SW 1271 (cell line): ENCODE measurements at places on chromosomes 12 and 14.

- DNase-seq = no peak
Observed at GRCh38 chr12:93002293-93003054, 73.4 kb upstream of the EEA1 start.

DNA sequence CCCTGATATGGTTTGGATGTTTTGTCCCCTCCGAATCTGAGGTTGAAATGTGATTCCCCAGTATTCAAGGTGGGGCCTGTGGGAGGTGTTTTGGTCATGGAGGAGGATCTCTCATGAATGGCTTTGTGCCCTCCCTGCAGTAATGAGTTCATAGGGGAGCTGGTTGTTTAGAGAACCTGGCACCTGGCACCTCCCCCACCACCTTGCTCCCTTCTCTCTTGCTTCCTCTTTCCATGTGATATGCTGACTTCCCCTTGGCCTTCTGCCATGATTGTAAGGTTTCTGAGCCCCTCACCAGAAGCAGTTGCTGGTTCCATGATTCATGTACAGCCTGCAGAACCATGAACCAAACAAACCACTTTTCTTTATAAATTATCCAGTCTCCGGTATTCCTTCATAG lies 32.6 kb downstream of the CD163L1 start:
- no peak for DNase-seq

DNA sequence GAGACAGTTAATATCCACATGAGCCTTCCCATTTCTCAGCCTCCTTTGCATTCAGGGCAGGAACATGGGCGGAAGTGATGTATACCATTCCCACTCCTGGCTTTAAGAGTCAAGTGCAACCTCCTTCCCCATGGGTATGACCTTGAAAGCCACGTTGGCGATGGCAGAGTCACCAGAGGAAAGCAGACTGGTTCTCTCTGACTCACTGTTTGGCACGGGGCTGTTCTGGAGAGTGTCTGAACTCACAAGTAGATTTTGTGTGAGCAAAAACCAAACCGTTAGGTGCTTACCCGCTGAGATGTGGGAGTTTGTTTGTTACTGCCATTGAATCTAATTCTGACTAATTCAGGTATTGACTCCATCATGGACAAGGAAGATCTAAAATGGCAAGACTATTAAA lies 36.7 kb upstream of the PZP start:
- DNase-seq = no peak

DNA sequence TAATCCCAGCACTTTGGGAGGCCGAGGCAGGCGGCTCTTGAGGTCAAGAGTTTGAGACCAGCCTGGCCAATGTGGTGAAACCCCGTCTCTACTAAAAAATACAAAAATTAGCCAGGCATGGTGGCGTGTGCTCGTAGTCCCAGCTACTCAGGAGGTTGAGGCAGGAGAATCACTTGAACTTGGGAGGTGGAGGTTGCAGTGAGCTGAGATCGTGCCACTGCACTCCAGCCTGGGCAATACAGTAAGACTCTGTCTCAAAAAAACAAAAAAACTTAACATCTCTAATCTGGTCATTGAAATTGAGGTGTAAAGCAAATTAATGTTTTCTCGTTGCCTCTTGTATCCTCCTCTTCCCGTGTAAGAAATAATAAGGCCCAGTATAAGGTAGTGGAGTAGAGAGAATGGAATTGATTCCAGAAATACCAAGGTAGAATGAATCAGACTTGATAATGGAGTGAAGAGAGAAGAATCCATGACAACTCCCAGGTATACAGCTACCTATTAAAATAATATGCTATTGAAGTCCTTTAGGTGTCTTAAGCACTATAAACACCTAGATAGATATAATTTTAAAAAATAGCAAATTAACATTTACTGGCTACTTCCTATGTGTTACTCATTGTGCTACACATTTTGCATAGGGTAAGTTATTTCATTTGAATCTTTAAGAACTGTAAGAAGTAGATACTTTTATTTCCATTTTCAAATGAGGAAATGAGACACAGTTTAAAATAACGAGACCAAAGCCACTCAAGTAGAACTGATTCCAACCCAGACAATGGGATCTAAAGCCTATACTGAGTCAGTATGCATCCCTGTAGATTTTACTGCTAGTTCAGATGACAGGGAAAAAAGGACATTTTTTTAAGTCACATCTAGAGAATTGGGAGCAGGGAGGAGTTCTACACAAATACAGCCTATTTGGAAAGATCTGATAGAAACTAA lies 23.2 kb downstream of the RAP1B start:
- no peak for DNase-seq

- no peak for DNase-seq
Observed at GRCh38 chr12:39959031-39959430, 146.8 kb downstream of the SLC2A13 start.

DNA sequence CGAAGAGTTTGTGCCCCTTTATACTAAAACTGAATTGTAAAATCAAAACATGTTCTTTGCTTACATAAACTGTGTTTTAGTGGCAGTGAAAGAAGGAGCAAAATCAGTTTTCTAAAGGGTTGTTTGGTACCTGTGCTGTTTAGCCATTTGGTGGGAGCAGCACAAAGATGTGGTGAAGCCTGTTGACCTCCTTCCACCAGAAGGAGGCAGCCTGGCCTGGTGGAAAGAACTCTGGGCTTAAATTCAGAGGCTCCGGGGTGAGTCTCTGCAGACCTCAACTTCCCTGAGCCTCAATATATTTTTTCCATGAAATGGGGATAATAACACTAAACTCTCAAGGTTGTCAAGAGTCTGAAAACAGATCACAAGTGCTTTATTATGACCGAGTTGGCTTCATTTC lies 502.5 kb downstream of the VRK1 start:
- DNase-seq = no peak

DNA sequence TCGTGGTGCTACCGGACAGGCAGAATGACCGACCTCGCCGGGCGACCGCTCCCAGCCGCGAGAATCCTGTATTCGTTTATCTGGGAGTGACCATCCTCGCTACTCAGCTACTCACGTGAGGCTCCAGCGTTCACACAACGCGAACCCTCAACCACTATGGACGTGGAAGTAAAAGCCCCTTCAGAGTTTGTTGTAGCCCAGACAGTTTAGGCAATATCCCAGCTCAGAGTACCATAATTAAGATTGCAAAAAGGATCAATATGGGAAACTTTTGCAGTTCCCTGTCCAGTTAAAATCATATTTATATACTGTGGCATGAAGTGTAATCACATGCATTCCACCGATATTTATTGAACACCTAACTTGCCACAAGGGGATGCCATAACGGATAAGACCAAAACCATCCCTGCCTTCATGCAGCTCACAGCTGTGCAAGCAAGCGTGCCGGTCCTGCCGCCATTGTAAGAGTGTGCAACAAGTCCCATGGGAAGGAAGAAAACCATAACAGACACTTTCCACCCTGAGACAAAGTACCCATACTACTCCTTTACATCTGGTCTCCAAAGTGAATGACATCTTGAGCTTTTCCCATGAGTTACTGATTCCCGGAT lies 938 bp upstream of the MAX start:
- DNase-seq = peak; percentile 63

- no peak for DNase-seq
Observed at GRCh38 chr14:53190938-53191337, 37.8 kb upstream of the DDHD1 start.

- no peak for DNase-seq
Observed at GRCh38 chr12:119710374-119710964, 42.5 kb downstream of the PRKAB1 start.

- DNase-seq = no peak
Observed at GRCh38 chr12:9786726-9787717, 26.3 kb upstream of the CD69 start.

GRCh38 chr12:111276146-111276545 lies 92.7 kb downstream of the PHETA1 start:
- DNase-seq = no peak

GRCh38 chr12:84624601-84625000 lies 288.0 kb downstream of the SLC6A15 start:
- DNase-seq = no peak

DNA sequence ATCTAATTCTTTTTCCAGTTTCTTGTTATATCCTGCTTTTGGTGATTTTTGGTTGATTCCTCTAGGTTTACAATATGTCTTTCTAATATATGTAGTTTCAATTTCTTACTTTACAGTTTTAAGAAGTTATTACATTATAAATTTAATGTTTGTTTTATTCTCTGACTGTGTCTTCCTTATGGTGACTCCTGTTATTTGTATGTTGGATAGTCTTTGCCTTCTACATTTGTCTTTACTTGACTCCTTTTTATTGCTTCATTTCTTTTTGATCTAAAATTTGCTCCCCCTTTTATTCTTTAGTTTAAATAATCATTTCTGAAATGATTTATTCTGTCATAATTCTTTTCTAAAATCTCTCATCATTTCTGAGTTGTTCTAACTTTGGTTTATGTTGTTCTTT lies 125.8 kb downstream of the CCDC91 start:
- DNase-seq = no peak

- DNase-seq = peak; percentile 54
Observed at GRCh38 chr12:68609998-68610369, 715 bp upstream of the RAP1B start.

- DNase-seq = no peak
Observed at GRCh38 chr14:93185349-93185720, 218 bp downstream of the LYSET start.

GRCh38 chr14:73696466-73697400 lies 17.5 kb downstream of the PNMA1 start:
- peak; percentile 14 for DNase-seq

- DNase-seq = no peak
Observed at GRCh38 chr12:109538191-109538863, 35.0 kb downstream of the MMAB start.

- DNase-seq = no peak
Observed at GRCh38 chr12:25518512-25518911, 34.6 kb downstream of the LMNTD1 start.

DNA sequence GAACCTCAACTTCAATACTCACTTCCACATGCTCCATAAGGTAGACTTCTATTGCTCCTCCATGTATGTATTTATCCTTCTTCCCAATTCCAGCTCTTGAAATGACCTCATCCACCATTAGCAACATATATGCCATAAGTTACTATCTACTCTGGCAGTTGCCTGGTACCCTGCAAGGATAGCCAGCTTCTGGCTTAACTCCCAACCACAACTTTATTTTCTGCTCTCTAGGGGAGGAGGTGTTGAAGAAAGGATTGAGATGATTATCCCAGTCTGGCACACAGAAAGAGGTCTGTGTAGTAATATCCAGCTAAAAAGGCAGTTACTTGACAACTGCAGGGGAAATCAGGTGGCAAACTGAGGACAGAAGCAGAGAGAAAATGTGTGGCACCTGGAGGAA lies 71.5 kb upstream of the MDM1 start:
- DNase-seq = no peak

GRCh38 chr12:78403681-78404080 lies 460.9 kb upstream of the SYT1 start:
- no peak for DNase-seq

- DNase-seq = no peak
Observed at GRCh38 chr12:45205165-45205825, 10.6 kb upstream of the ANO6 start.

GRCh38 chr12:79127271-79127751 lies 262.7 kb downstream of the SYT1 start:
- DNase-seq = no peak

GRCh38 chr12:5345534-5345933 lies 86.4 kb upstream of the NTF3 start:
- DNase-seq = no peak

DNA sequence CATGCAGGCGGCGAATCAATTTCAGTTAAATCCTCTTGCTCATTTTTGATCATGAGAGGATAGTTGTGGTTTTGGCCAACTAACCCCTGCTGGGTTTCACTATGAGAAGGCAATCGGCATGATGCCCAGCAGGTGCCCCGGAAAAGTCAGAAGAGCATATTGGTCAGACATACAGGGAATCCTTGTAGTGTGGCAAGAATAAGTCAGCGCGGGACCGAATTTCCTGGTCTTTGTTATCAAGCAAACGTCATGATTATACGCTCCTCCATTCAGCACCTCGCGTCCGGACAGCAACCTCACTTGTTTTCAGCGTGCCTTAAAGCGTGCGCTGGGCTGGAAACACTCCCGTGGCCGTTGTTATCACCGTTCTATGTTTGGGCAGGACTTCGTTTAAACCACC lies 1.8 kb downstream of the TBC1D30 start:
- no peak for DNase-seq

DNA sequence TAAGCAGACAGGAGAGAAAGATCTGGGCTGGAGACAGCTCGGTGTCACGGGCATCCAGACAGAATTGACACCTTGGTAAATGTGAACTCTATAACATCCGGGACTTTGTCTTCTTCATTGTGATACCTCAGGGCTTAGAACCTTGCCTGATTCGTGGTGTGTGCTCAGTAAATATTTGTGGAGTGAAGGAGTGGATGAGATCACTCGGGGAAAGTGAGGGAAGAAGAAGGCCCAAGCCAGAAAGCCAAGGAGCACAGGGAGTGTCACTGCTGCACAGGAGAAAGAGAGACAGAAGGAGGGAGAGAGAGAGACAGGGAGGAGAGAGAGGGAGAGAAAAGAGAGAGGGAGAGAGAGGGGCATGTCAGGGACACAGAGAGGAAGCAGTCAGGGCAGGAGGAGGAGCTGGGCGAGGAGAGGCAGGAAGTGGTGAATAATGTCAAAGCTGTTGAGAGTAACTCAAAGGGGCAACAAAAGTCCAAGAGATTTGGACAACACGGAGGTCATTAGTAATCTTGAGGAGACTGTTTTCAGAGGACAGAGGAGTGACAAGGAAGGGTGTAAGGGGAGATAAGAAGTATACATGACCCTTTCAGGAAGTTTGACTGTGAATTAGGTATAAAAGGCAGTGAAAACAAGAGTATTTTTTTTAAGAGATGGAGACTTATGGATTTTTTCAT lies 141.6 kb upstream of the MAX start:
- DNase-seq = no peak

DNA sequence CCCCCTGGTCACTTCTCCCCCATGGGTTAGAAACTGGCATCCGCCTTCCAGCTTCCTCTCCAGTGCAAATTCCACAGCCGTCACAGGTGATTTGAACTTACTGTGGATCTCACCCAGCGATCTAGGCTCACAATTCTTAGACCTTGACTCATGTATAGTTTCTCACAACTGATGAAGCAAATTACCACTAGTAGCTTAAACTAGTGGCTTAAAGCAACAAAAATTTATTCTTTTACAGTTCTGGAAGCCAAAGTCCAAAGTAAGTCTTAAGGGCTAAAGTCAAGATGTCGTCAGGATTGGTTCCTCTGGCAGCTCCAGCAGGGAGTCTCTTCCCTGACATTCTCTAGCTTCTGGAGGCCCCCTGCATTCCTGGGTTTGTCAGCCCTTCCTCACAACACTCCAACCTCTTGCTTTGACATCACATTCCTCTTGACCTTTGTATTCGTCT lies 117.4 kb downstream of the KTN1 start:
- no peak for DNase-seq

GRCh38 chr12:115455268-115455681 lies 771.3 kb upstream of the TBX3 start:
- no peak for DNase-seq

DNA sequence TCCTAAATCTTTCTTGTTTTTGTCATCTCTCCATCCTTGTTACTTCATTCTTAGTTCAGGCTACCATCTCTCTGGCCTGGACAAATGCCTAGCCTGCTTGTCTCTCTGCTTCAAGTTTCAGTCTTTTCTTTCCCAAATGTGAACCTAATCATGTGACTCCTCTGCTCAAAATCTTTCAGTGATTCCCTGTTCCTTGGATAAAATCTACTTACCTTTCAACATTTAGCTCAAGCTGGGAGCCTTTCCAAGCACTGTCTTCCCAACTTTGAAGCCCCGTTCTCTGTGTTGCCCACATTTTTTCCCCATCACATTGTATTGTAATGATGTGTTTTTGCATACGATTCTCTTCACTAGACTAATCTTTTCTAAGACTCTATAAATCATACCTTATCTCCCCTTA lies 24.7 kb downstream of the SLC7A8 start:
- DNase-seq = no peak
